Right renal pelvis (tissue), 4 donors: ENCODE measurements at places on chromosomes 2 and 18. TPM values are rescaled to one million over a fixed set of nuclear protein-coding genes. Genes with fewer than 3 reads are reported as not detected.

DNA sequence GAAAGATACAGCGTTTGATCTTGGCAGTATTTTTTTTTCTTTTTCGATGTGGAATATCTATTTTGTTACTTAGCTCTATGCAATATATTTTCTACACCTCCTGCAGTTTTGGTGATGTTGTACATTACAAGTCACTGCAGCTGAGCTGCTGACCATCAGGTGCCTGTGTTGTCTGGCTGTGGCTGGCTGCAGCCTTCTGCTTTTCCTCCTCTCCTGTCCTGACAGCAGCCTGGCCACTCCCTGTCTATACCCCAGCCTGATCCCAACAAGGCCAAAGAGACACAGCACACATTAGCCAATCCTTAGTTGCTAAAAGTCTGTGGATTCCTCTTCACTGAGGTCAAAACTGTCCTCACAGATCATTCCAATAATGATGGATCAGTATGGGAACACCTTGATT is 222.3 kb downstream of the MYT1L start:
- DNase-seq: no peak

DNA sequence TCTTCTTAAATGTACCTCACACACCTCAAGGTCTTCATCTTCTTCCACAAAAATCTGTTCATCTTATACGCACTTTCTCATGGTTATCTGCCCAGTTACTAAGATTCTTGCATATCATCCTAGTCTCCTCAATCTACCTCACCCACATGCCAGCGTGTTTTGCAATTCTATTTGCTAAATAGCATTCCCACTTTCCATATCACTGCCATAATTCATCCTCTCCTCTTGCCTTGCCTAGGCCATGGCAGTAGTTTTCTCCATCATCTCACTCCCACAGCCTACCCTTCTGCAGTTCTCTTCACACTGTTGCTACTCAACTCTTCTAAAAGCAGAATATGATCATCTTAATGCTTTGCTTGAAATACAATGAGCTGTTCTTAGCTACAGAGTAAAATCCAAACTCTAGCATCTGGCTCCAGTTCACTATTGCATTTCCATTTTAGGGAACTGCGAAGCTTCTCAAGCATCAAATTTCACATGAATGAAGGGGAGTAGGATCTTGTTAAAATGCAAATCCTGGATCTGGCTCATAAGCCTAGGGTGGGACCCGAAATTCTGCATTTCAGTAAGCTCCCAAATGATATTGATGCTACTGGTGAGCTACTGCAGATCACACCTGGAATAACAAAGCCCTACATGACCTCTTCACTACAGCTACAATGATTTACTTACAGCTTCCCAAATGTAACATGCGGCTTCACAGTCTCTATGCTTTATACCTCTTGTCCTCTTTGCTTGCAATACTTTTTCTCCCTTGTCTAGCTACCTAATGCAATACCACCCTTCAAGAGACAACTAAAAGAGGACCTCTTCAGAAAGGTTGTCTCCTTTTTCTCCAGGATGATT is 293.9 kb downstream of the SATB2 start:
- DNase-seq: peak; percentile 2

DNA sequence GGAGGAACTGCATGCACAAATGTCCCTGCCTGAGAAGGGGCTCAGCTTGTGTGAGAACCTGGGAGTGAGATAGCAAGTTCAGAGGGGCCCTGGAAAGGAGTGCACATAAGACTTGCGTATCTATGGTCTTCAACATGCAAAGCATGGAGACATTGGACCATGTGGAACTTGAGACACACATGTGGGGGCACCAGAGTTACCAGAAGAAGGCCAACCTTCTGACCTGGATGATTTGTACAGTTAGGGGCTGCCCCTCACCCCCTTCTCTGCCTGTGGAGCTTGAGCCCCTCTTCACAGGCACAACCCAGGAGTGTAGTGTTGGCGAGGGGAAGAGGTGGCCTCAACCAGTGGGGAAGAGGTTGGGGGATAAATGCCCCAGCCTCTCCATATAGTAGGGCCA is 165.0 kb upstream of the ARL4C start:
- DNase-seq: no peak

TNFRSF11A gene
- polyA plus RNA-seq: 3.1 TPM

DSG2 gene
- 65.6 TPM for polyA plus RNA-seq

MATN3 gene
- polyA plus RNA-seq: 3.3 TPM

PDE11A gene
- polyA plus RNA-seq: 4.7 TPM

SLC11A1 gene
- 0.73 TPM for polyA plus RNA-seq
